Kasumi-1 (cell line): ENCODE measurements at places on chromosomes 13 and 19.

DNA sequence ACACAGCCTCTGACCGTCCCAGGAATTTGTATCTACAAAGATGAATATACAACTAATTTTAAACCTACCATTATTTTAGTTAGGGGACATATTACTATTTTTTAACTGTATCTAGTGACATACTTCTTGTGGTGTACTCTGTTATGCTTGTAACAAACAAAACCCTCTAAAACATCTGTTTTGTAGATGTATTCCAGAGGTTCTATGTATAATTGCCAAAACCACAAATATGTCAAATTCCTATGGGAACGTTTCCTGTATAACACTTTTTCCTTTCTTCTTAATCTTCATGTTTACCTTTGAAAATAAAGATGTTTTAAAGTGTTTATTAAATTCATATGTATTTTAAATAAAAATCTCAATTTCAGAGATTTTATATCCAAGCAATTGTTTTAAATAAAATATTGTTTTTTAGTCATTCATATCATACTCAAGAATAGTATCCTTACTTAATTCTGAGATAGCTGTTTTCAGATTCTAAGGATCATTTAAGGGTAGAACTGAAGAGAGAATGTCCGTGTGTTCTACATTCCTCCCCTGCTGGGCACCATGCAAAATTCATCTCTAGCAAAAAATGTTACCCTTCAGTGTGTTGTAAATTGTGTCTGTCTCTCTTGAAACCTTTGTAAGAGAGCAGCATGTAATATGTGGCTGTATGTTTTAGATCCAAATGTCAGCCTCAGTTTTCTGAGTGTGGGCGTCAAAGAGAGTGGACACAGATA, 1327.7 kb downstream of the EFNB2 start:
- DNase-seq: no peak

- no peak for DNase-seq
Measured at GRCh38 chr19:3121396-3121795, 14.4 kb upstream of the GNA15 start.

DNA sequence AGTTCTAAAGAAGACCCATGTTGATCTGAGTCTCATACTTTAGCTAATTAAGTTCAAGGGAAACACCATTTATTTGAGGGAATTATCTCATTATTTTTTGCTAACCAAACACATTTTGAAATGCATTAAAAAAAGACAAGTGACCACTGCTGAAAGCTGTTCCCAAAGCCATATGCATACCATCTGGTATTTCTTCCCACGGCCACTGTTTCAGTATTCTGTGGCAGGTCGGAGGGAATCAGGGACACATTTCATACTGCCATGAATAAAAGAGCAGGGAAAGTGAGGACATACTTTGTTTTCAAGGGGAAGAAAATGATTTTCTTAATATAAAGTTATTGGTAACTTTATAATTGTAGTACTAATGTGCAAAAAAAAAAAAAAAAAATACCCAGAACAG, 401.2 kb downstream of the HS6ST3 start:
- no peak for DNase-seq

- no peak for DNase-seq
Measured at GRCh38 chr13:88217883-88218282, 546.7 kb downstream of the SLITRK5 start.

DNA sequence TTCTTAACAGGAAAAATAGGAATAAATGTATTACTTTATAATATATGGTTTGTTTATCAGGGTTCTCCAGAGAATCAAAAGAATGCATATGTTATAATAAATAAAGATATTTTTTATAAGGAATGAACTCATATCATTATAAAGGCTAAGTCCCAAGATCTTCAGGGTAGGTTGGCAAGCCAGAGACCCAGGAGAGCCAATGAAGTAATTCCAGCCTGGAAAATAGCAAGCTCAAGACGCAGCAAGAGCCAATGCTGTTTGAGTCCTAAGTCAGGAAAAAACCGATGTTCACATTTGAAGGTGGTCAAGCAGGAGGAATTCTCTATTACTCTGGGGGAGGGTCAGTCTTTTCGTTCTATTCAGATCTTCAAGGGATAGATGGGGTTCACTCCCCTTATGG, 490.0 kb downstream of the PCDH20 start:
- no peak for DNase-seq
